ENCODE measurements at places on chromosomes 13 and 19.

DNA sequence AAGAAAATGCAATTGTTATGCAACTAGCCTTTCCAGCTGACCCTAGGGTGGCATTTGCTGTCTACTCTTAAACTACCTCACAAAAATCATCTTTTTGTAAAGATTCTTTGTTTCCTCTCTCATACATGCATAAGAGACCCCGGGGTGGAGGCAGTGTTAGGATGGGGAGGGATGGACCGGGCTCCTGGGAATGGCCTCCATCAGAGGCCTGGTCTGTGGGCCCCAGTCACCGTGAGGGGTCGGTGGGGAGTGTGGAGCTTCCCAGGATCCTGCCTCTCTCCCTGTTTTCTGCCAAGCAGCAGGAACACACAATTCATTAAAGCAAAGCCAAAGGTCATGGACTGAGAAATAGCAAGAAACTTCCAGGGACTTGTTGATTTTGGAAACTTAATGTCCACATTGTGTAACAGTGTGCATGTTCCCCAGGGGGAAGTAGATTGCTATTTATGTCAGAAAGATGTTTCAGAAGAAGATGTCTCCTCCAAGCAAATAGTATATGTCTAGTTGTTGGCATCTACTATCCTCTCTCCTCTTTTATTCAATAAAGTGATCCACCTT is 241.4 kb downstream of the ENOX1 start:
- H3K4me3 ChIP-seq: no peak overlapping the region
- no peak overlapping the region for H3K27ac ChIP-seq
- H3K27me3 ChIP-seq: no peaks in the 10 kb centered on the region
- DNase-seq: no peak
- no peaks in the 10 kb centered on the region for H3K36me3 ChIP-seq

DNA sequence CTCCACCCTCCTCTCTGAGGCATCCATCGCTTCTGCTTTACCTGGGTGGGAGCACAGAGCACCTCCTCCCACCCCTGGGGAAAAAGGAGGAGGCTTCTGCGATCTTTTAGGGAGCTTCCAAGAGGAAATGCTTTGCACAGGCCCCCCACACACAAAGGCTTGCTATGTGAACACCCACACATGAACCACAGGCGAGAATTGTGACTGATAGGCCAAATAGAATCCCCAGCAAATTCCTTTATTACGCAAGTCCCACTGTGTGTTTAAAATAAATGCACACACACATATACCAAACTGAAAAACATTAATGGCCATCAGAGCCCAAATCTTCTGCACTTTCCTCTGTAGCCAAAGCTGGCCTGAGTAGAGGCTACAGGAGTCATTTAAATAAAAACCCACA is 50.6 kb downstream of the HSPH1 start:
- H3K27me3 ChIP-seq: no peaks in the 10 kb centered on the region
- H3K4me1 ChIP-seq: no peaks in the 10 kb centered on the region
- no peak overlapping the region for H3K4me3 ChIP-seq
- DNase-seq: no peak
- H3K27ac ChIP-seq: no peak overlapping the region

DNA sequence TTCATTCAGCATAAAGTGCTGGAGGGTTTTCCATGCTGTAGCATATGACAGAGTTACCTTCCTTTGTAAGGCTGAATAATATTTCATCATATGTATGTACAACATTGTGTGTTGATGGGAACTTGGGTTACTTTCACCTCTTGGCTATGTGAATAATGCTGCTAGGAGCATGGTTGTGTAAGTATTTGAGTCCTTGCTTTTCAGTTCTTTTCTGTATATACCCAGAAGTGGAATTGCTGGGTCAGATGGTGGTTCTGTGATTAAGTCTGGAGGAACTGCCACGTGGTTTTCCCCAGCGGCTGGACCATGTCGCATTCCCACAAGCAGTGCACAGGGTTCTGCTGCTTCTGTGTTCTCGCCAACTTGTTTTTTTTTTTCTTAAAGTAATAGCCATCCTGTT is 101.2 kb upstream of the TEX29 start:
- H3K4me1 ChIP-seq: peaks cover 19% of the 10 kb centered on the region

DNA sequence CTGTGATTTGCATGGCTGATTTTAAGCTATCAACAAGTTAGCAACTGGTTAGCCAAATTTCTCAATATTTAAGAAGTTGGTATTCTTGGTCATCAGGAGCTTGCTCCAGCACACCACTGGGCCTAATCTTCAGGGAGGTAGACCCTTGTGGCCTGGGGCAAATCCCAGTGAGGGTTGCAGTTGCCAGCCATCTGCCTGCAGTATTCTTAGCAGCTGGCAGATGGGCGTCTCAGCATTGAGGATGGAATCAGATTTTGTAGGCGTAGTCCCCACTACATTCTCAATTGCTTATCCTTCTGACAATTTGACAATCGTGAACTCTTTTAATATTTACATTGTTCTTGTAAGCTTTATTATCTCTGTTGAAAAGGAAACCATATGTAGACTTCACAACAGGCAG is 1266.2 kb downstream of the SLITRK5 start:
- no peaks in the 10 kb centered on the region for H3K4me1 ChIP-seq
- H3K4me3 ChIP-seq: no peak overlapping the region
- no peak overlapping the region for H3K27ac ChIP-seq
- H3K27me3 ChIP-seq: no peaks in the 10 kb centered on the region

GRCh38 chr13:47457626-47458025 is 543.4 kb downstream of the SUCLA2 start:
- no peaks in the 10 kb centered on the region for H3K27me3 ChIP-seq
- no peak for DNase-seq
- no peak overlapping the region for H3K27ac ChIP-seq
- no peak overlapping the region for H3K4me3 ChIP-seq
- H3K4me1 ChIP-seq: peaks cover 4% of the 10 kb centered on the region

DNA sequence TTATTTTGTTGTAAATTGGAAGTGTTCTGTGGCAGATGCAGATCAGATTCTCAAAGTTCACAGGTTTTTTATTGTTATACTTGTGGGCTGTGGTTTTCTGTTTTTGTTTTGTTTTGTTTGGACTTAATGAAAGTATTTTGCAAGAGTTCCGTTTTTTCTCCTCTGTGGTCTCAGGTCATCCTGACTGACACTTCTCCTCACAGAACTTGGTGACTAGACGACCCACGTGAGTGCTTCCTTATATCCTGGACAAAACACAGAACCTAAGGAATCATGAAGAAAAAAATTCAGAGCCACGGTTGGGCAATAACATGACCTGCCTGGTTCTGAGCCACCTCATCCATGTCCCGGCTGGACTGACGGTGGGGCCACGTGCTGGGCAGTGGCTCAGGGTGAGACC is 2.5 kb upstream of the RFPL4AL1 start:
- H3K4me3 ChIP-seq: no peak overlapping the region
- no peak for DNase-seq
- H3K36me3 ChIP-seq: no peaks in the 10 kb centered on the region
- no peaks in the 10 kb centered on the region for H3K4me1 ChIP-seq

GRCh38 chr19:33366127-33366526 is 7.4 kb upstream of the CEBPG start:
- no peaks in the 10 kb centered on the region for H3K36me3 ChIP-seq
- no peaks in the 10 kb centered on the region for H3K27me3 ChIP-seq
- H3K4me3 ChIP-seq: no peak overlapping the region
- no peak overlapping the region for H3K27ac ChIP-seq
- DNase-seq: no peak
- no peaks in the 10 kb centered on the region for H3K4me1 ChIP-seq

GRCh38 chr13:27455331-27455855 is 5.0 kb upstream of the MTIF3 start:
- no peaks in the 10 kb centered on the region for H3K27me3 ChIP-seq
- DNase-seq: no peak
- H3K27ac ChIP-seq: no peak overlapping the region
- no peak overlapping the region for H3K4me3 ChIP-seq
- peaks cover 2% of the 10 kb centered on the region for H3K4me1 ChIP-seq
- H3K36me3 ChIP-seq: no peaks in the 10 kb centered on the region

DNA sequence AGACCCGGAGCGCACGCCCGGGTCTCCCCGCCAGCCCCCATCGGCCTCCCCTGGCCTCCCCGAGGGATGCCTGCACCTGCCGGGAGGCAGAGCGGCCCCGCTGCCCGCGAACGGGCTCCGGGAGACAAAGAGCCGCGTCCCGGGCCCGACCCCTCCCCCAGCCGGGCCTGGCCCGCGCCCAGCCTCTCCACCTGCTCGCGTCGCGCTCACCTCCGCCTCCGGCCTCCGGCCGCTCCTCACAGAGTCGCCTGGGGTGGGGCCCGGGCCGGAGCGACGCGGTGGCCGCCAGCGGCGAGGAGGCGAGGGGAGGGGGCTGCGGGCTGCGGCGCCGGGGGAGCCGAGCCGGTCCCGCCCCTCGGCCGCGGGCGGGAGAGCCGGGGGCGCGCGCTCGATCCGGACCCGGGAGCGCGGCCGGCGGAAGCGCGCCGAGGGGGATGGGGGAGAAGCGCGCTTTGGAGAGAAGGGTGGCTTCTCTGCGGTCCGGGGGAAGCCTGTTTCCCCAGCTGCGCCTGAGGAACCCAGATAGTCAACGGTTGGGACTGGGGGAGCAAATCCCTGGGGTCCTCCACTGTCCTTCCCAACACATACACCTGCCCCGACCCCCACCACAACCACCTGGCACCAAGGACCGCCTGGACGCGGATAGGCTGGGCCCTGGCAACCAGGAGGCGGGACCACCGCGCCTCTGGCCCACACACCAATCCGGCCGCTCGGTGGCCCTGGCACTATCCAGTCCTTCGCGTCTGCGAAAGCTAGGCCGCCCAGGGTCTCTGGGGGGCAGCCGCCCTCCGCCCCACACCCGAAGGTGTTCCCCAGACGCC is at the start of gene PRR36:
TSS of gene PRR36 (minus strand) at position 315 of the 821 bp plus-strand sequence. CDS start 701 bp downstream, outside the sequence.
- peak within 1 kb of the TSS; percentile 98 for H3K4me3 ChIP-seq
- H3K27ac ChIP-seq: 0 out of 2 replicates have a peak within 1 kb of the TSS, but pooled peaks have one; percentile 46
- H3K36me3 ChIP-seq: no peaks in the 10 kb centered on the region
- no peak for DNase-seq
- H3K27me3 ChIP-seq: no peaks in the 10 kb centered on the region
